ENCODE measurements at places on chromosomes 5 and 9.

DNA sequence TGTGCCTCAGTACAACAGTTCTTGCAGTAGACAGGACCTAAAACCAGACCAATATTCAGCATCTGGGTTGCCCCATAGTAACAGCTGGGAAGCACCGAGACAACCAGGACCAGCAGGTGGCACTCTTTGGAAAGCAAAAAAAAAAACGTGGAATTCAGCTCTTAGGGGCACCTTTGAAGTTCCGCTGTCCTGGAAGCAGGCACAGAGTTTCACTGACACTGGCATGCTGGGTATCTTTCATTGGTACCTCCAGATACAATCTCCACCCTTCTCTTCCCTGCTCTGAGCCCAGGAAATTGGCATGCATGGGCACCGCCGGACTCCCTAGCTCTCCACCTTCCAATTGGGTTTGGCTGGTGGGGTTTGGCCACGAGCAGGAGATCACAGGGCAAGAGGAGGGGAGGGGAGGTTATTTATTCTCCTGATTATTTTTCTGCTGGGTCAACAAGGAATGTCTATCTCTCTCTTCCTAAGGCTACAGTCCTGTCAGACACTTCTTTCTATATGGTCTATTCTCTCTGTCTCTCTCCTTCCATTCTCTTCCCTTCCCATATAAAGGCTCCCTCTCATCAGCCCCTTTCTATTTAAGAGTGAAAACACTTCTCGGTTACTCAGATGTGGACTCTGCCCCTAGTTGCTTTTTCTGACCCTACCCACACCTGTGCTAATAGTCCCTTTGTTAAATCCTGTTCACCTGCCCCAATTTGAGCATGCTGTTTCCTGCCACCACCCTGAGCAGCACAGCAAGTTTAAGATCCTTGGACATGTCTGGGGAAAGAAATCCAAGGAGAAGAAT lies 1.9 kb upstream of the IDNK start:
- DNase-seq, result no peak

DNA sequence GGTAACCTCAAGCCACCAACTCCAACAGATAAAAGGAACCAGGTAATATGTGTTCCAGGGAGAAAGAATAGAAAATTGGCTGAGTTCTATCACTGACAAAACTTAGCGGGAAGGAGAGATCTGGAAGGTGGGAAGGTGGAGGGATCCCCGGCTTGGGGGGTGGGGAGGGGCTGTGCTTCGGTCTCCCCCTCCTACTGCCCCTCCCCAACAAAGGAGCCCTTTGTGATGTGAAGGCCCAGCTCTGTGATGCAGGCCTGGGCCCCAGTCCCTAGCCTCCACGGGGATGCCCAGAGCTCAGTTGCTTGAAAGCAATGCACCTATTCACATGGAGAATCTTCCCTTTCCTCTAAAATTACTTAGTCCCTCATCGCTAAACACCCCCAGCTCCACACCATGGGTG lies 4.4 kb upstream of the ZNF484 start:
- DNase-seq, result no peak

GRCh38 chr5:157912621-157913325 lies 53.8 kb upstream of the CLINT1 start:
- no peak for DNase-seq

DNA sequence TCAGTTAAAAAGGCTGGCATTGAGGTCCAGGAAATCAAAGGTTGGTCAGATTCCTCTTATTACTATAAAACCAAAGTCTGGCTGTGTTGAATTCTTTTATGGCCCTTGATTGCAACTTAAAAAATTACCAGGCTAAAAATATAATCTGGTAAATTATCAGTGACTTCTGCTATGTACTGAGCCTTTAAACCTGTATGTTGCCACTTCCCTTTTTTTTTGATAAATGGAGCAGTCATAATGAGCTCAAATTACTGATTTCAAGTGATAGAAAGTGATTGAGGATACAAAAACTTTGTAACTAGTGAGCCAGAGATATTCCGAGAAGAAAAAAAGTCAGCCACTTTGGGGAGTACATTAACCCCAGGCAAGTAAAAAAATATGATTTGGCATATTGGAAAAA lies 100.1 kb downstream of the GIN1 start:
- DNase-seq, result no peak

- DNase-seq, result no peak
These were observed 200.7 kb downstream of the FANCC start for GRCh38 chr9:95116808-95117204.

DNA sequence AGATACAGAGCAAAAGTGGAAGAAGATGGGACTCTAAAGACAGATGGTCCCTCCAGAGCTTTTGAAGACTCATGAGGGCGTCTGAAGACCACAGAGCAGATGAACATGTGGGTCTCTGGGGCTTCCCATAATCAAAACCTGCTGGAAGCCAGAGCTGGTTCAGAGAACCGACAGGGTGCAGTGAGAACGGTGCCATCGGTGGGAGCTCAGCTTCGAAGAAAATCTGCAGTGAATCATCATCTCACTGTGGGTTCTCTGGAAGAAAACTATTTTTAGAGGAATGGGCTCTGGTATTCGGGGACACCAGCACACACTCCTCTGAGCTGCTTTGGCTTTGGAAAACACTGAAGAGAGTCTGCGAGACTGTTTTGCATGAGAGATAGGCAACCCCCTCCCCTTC lies 222.4 kb upstream of the PANK3 start:
- DNase-seq, result no peak

DNA sequence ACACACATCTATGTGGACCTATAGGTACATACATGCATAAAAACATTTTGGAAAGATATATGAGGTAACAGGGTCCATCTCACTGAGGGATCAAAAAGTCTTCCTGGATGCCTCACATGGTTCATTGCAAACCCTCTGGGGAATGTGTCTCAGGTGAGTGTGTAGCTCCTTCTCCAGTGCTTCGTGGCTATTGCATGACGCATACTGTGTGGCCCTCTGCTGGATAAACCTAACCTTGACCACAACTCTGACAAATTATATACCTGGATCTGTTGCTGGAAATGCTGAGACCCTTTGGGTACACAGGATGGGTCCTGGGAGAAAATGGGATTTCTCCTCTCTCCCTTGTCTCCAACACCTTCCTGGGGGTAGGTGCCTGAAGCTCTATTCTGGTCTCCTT lies 91.9 kb downstream of the JAKMIP2 start:
- no peak for DNase-seq

DNA sequence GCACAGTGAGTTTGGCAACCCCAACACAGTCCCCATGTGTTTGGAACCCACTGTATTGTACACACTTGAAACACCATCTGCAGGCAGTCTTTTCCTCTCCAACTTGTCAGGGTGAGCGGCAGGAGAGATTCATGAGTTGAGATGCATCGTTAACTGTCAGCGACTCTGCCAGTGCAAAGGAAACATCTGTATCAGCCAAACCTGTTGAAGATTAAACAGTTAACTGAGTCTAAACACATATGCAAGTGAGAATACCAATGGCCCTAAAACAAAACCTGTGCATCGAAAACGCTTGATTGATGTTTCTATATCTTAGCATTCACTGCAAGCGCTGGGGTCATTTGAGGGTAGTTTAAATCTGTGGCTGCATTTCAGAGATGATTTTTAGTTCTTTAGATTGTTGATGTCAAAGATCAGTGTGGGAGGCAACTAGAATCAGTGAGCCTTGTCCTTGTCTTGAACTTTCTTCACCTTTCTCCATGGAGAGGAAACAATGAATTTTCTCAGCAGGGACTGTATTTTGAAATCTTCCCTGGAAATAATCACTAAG lies 41.3 kb upstream of the PAM start:
- DNase-seq, result no peak

DNA sequence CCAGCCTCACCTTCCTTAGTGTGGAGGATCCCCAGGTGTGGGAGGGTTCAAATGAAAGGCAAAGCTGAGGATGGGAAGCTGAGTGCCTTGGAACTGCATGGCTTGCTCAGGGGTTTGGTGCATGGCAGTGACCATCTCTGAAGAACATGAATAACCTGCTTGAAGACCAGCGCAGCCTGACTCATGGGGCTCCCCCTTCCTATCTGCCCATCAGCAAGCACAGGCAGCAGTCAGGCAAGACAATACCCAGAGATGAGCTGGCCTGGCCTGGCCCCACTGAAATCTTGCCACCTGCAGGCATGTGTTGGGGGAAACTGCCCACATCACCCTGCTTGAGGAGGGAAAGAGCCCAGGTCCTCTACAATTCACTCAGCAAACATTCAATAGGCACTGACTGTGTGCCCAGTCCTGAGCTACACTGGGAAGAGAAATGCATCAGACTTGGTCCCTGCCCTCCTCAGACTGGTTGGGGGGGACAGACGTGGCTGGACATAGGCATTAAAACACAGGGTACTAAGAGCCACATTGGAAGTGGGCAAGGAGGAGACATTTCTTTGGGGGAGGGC lies 105.0 kb upstream of the ALDH1B1 start:
- DNase-seq, result peak; percentile 49

DNA sequence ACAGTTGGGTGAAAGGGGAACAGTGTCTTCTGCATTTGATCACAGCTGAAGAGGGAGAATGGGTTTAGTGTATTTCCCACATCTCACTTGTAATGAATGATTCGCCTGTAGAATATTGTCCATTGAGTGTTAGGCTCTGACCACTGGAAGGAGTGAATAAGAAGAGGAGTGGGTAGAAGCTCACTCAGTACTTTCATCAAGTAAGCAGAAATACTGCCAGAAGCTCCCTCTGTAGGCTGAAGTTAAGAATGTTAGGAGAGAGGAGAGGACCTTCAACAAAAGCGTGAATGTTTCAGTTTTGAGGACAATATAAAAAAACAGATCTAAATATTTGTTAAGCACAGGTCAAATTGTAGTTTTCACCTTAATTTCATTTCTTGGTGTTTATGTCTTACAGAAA lies 27.5 kb downstream of the FSD1L start:
- DNase-seq, result no peak

GRCh38 chr5:80172067-80172695 lies 83.7 kb downstream of the SERINC5 start:
- no peak for DNase-seq

- DNase-seq, result no peak
These were observed 3.2 kb upstream of the FBLL1 start for GRCh38 chr5:168525856-168526255.
